CD4-positive, alpha-beta T cell treated with Interleukin-2 at 100 ng/mL for 4 hours (primary cell): ENCODE measurements at places on chromosomes 4 and X.

- peak; percentile 67 for DNase-seq
These were observed 37.4 kb upstream of the SMIM10L2A start for GRCh38 chrX:135384161-135384836.

DNA sequence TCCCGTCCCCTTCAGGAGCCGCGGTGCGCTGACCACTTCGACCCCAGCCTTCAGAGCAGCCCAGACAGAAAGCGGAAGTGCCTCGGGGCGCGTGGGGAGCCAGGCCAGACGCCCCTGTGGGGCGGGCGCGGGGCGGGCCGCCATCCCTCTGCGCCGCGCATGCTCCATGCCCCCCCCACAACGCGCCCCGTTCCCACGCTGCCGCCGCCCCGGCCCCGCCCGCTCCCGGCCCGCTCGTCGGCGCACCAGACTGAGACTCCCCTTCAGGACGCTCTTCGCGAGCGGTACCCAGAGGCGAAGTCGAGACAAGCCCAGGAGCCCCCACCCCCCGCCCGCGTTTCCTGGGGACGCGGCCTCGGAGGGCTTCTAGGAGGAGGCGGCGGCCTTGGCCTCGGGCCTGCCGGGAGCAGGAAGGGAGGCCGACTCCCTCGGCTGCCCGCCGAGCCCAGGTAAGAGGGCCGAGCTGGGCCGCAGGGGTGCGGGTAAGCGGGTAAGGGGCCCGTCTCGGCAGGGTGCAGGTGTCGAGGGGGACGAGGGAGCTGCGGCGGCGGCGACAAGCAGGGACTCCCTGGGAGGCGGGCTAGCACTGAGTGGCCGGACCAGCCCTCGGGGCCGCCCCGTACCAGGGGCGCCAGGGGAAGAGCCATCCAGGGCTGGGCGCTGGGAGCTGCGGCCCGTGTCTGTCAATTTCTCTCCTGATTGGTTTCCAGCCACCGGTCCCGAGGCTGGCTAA lies at the start of gene ZFP92:
TSS of gene ZFP92 (plus strand) at position 218 of the 733 bp plus-strand sequence. CDS start 6,851 bp downstream, outside the sequence.
- peak; percentile 3 for DNase-seq

- peak; percentile 63 for DNase-seq
These were observed 80.5 kb downstream of the HNRNPD start for GRCh38 chr4:82293304-82293703.

DNA sequence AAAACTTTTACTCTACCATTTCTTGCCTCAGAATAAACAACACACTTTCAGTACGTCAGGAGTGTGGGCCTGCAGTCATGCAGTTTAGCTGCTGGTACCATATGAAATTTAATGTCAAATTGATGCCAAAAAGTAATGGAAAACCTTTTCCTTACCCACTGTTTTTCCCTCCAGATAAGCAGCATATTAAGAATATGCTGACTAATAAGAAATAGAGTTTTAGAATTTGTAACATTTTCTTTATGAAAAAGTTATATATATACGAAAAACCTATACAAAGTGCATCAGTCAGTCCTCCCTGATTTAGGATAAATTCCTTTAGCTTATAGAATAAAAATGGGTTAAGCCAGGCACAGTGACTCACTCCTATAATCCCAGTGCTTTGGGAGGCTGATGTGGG lies 206.8 kb upstream of the PPARGC1A start:
- no peak for DNase-seq

- no peak for DNase-seq
These were observed 652 bp upstream of the KLKB1 start for GRCh38 chr4:186226521-186227189.

GRCh38 chr4:188783606-188784160 lies 644.4 kb downstream of the TRIML1 start:
- no peak for DNase-seq

DNA sequence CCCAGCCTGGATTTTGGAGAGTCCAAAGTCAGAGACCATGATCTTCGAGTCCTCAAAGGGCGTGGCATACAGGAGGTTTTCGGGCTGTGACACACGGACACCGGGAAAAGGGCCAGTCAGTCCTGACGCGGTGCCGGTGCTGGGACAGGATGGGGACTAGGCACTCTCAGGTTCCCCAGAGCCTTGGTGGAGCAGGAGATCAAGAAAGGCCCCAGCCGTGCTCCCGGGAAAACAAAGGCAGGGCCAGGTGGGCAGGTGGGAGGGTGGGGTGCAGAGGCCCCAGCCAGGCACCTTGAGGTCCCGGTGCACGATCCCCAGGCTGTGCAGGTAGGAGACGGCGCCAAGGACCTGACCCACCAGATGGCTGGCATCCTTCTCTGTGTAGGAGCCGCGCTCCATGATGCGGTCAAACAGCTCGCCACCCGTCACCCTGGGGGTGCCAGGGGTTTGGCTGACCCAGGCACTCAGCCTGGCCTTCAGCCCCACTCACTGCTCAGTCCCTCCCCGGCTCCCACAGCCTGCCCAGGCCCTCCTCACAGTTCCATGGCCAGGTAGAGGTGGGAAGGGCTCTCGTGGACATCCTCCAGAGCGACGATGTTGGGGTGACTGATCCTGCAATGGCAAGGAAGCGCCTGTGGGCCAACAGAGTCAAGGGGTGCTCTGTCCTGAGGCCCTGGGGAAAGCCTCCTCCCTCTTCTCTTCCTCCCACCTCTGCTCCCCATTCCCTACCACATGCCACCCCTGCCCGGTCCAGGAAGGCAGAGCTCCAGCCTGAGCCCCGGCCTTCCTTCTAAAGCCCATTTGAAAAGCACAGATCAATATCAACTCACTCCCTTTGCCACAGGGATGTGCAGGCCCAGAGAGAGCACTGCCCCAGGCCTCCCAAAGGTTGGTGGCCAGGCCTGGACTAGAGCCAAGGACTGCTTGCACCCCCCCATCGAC lies 1.8 kb downstream of the PNCK start:
- no peak for DNase-seq

DNA sequence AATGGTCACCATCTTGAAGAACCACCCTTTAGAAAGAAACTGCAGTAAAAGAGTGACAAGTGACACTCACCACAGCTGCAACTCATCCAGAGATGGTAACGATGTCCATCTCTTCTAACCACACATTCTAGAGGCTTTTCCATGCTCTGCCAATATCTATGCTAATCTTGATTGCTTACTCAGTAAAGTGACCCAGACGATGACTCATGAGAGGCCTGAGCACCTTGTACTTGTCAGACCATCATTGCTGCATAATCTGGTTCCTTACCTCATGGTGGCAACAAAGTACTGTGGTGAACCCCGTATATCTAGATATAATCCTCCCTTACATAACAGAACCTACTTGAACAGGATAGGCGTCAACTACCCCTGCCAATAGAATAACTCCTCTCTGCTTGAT lies 75.6 kb downstream of the CCNG2 start:
- no peak for DNase-seq

- DNase-seq = no peak
These were observed 96.1 kb downstream of the MAMLD1 start for GRCh38 chrX:150459196-150459595.

GRCh38 chrX:154056770-154057241 lies 37.1 kb upstream of the IRAK1 start:
- peak; percentile 5 for DNase-seq

GRCh38 chr4:161907590-161907955 lies 256.2 kb downstream of the FSTL5 start:
- no peak for DNase-seq

DNA sequence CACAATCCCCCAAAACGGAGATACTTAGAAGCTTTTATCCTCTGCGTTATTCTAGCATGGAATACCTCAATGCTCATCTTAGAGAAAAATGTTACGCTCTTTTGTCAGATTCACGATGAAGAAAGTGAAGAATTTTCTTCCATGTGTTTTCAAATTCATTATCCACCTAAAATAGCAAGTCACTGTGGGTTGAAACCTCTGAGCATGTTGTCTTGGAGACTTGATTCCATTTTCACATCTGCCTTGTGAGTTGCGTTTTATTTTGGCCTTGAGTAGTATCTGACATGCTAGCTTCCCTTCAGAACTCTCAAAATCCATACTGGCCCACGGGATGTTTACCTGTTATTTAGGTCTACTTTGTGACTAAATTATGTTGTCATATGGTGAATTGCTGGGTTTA lies 66.3 kb downstream of the C4orf46 start:
- no peak for DNase-seq

DNA sequence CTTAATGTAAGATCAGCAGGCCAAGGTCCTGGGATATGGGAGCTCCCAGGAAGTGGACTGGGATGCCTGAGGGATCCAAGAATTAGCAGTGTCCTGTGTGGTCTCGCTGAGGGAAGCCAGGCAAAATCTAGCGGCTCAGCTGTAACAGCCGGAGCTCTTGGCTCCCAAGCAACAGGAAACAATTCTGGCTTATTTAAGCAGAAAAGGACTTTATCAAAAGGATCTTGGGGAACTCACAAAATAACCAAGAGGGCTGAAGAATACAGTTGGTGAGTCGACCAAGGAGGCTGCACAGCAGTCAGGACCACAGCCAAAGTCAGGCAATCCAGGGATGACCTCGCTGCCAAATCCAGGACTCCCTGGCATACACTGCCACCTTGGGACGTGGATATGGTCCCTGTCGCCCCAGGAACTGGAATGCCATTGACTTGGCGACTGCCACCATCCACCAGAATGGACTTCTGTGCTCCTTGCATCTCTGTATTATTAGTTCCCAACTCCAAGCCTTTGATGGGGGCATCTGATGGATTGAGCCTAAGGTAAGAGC lies 165.3 kb upstream of the BCOR start:
- no peak for DNase-seq

DNA sequence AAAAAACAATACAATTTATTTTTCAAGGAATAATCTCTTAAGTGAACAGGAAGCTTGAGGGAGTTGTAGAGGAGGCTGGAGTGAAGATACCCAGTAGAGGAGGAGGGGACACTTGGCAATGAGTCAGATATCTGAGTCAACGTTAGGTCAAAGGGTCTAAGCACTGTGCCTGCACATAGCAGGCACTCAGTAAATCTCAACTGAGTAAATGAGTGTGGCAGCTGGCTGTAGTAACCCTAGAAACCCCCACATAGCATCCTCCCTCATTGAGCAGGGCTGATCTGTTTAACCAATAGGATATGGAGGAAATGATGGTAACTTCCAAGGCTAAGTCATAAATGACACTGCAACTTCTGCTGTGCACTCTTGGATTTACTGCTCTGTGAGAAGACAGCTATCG lies 186.0 kb upstream of the FAM241A start:
- no peak for DNase-seq

DNA sequence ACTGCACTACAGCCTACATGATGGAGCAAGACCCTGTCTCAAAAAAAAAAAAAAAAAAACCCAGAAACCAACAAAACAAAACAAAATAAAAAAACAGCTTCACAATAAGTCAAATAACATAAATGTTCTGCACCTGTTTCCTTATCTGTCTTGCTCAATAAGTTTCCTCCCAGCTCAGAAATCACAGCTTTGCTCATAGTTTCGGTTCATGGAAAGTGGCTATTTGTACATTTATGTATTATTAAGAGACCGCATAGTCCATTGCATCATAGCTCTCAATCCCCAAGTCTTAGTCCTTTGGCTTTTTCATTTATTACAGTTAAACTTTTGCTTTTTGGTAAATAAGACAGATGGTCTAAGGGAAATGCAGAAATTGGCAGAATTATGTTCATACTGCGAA lies 24.4 kb upstream of the CFAP299 start:
- DNase-seq = no peak

DNA sequence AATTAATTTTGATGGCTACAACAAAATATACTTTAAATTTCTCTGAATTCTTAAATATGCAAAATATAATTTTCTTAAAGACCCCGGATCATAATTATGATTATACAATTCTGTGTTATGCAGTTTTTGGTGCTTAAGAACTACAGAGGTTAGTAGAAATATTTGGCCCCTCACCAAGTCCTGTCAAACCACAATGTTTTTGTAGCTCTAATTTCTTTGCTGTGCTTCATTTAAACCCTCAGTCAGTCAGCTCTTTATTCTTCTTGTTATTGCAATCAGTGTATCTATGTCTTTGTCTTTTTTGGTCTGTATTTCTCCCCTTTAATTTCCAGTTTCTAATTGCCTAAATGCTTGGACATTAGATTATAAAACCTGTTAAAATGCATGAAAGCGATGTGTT lies 186.1 kb downstream of the CAMK2D start:
- no peak for DNase-seq

DNA sequence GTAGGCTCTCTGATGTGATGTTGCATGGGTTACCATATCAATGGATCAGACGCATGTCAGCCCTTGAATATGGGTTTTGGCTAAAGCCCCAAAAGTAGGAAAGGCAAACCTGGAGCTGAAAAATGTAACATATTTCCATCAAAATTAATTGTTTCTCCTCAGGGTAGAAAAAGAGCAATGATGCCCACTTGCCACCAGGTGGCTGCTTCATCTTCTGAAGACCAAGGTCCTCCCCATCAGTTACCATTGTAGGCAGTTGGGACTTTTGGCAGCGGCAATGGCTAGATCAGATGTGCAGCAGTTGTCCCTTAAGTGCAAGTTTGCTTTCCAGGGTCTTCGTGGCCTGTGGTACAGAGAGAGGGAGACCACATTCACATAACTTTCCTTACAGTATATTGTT lies 118.2 kb downstream of the NAF1 start:
- DNase-seq = peak; percentile 1

GRCh38 chr4:168415911-168416310 lies 64.4 kb downstream of the DDX60L start:
- no peak for DNase-seq

GRCh38 chrX:73765776-73766430 lies 202.9 kb downstream of the CHIC1 start:
- no peak for DNase-seq

- DNase-seq = no peak
These were observed 100.8 kb upstream of the LANCL3 start for GRCh38 chrX:37470711-37471110.

GRCh38 chr4:142324572-142324971 lies 521.5 kb downstream of the INPP4B start:
- DNase-seq = no peak

DNA sequence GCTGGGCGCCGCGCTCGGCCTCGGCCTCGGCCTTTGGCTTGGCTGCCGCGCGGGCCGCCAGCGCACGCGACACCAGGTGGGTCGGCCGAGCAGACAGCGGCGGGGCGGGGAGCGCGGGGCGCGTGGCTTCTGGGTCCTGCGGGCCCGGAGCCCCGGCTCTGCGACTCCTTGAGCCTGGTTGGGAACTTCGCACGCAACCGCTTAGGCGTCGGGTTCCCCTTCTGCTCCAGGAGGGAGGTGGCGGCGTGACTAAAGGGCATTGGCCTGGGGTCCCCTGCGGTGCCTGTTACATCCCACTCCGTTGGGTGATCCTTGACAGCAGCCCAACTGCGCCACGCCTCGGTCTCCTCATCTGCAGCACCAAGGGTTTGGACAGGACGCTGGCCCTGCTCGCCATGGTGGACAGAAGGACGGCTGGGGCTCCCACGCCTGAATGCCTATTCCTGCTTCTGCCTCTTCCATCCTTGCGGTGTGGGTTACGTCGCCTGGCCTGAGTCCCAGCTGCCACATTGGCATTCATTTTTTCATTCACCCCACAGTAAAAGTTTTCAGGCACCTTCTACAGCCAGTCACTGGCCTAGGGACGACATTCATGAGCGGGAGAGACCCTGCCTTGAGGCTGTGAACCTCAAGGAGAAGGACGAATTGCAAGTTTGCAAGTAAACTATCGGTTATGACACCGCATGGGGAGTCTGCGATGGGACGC lies 631 bp downstream of the EVC start:
- DNase-seq = no peak
